ENCODE measurements at places on chromosomes 1 and 21.

DNA sequence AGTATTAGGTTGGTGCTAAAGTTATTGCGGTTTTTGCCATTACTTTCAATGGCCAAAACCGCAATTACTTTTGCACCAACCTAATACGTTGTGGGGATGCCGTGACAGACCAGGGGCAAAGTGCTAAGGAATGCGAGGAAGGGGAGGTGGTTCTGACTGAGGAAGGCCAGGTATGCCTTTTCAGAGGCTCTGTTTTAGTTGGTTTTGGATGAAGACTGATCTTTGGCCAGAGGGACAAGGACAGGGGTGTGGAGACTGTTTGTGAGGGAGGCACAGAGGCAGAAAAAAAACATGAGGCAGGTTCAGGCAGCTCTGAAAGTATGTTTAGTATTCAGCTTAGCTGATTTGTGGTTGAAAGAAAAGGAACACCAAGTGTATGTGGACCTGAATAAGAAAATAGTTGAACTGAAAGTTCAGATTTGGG is 358.2 kb downstream of the RPS6KC1 start:
- H3K27ac ChIP-seq = no peak overlapping the region
- H3K27me3 ChIP-seq = no peaks in the 10 kb centered on the region
- no peak overlapping the region for H3K4me3 ChIP-seq
- H3K36me3 ChIP-seq = no peaks in the 10 kb centered on the region
- H3K4me1 ChIP-seq = no peaks in the 10 kb centered on the region
- no peak for DNase-seq

DNA sequence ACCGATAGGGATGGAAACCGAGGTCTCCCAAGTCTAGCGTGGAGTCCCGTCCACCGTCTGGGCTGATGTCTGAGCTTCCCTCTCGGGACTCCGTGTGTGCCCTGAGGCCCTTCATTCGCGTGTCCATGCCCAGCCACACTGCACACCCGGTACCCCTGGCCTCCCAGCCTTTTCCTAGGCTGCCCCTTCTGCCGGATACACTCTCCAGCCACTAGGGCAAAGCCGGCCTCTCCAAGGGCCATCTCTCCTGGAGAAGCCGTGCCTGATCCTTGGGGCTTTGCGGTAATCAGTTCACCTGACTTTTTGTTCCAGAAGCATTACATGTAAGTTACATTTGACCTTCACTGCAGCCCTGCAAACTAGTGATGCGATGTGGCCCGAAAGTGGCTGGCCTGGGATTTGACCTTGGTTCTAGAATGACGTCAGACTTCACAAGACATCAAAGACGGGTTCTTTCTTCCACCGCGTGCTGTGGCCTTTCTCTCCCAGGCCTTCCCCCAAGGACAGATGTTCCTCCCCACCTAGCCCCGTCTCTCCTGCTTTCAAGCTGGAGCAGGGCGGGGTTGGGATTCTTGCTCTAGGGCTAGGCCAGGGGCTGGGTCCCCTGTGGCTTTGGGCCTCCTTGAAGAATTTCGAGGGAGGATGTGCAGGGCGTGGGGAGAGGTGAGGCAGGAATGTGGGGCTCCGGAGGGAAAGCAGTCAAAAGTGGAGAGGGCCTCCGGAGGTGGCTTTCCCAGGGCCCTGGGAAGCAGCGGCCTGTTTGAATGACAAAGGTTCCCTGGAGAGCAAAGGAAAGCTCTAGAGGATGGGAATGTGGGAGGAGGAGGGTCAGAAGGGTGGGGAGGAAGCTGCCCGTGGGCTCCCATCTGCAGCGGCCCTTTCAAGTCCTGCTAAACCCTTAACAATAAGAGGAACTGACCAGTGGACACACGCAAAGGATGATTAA is 49.7 kb upstream of the SLC2A1 start:
- no peak overlapping the region for H3K4me3 ChIP-seq
- no peaks in the 10 kb centered on the region for H3K36me3 ChIP-seq
- no peaks in the 10 kb centered on the region for H3K27me3 ChIP-seq
- DNase-seq = no peak

DNA sequence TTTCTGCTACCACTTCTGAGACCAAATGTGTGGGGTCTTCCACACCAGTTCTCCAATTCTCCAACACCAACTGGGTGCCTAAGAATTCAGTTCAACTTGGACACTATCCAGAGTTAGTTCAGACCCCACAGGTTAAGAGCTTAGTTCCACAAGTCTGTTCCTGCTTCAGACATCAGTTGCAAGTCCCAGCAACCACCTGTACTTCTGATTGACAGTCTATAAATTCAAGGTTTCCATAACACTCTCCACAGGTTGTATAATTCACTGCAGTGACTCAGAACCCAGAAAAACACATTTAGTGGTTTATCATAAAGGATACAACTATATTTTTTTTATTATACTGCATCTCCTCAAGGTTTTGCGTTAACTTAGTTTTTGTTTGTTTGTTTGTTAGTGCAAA is 18.7 kb downstream of the AK5 start:
- H3K4me1 ChIP-seq = no peaks in the 10 kb centered on the region
- no peak overlapping the region for H3K27ac ChIP-seq
- DNase-seq = no peak
- no peaks in the 10 kb centered on the region for H3K36me3 ChIP-seq
- no peaks in the 10 kb centered on the region for H3K27me3 ChIP-seq

DNA sequence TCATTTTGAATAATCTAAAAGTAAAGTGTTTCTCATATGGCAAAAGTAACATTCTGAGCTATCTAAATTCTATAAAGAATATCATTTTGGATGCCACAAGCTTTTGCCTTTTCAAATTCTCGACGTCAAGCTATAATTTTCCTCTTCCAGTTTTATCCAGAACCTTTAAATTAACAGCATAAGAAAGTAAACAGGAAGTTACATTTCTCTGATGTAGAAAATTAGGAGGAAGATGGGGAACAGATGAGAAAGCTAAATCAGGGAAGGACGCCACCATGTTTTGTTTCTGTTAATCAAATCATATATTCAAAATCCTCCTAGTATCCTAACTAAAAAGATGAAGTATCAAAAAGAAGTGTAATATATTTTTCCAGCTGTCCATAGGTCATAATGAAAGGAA is 8.8 kb upstream of the CAMSAP2 start:
- H3K4me3 ChIP-seq = no peak overlapping the region
- H3K27ac ChIP-seq = no peak overlapping the region
- no peaks in the 10 kb centered on the region for H3K4me1 ChIP-seq
- DNase-seq = no peak
- no peaks in the 10 kb centered on the region for H3K27me3 ChIP-seq
- no peaks in the 10 kb centered on the region for H3K36me3 ChIP-seq

DNA sequence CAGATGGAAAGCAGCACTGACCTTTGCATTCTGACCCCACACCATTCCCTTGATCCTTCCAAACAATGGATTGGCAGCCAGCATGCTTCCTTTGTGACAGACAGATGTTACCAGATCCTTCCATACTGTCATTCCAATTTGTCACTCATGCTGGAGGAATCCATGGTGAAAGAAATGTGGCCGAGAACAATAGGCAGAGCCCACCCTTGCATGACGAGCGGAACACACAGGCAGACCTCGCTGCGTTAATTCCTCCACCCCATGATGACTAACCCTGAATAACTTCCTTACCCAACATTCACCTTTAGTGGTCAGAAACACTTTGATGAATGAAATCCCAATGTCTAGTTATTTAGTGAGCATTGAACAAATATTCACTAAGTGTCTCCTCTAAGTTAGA is 45.1 kb downstream of the PDPN start:
- H3K27ac ChIP-seq = no peak overlapping the region
- H3K4me1 ChIP-seq = no peaks in the 10 kb centered on the region
- H3K36me3 ChIP-seq = no peaks in the 10 kb centered on the region
- no peaks in the 10 kb centered on the region for H3K27me3 ChIP-seq
